ENCODE measurements at places on chromosomes 6 and 20. TPM values are rescaled to one million over a fixed set of nuclear protein-coding genes. Genes with fewer than 3 reads are reported as not detected.

The C6orf52 gene
- total RNA-seq: 4.6 TPM

The SLC25A27 gene
- 3.1 TPM for total RNA-seq

The NANP gene
- 4.7 TPM for total RNA-seq

The AMD1 gene
- 62.0 TPM for total RNA-seq

The PSORS1C2 gene
- 0.33 TPM for total RNA-seq

The GPX6 gene
- not detected for total RNA-seq

The CALHM4 gene
- not detected for total RNA-seq

The PAK5 gene
- 0.14 TPM for total RNA-seq

The SRMS gene
- total RNA-seq: 0.35 TPM

The RAD21L1 gene
- total RNA-seq: not detected

The OR2B6 gene
- total RNA-seq: not detected

The BPIFB3 gene
- total RNA-seq: not detected
